GM23338 (cell line): ENCODE measurements at places on chromosomes 4 and X. TPM values are rescaled to one million over a fixed set of nuclear protein-coding genes. Genes with fewer than 3 reads are reported as not detected.

DNA sequence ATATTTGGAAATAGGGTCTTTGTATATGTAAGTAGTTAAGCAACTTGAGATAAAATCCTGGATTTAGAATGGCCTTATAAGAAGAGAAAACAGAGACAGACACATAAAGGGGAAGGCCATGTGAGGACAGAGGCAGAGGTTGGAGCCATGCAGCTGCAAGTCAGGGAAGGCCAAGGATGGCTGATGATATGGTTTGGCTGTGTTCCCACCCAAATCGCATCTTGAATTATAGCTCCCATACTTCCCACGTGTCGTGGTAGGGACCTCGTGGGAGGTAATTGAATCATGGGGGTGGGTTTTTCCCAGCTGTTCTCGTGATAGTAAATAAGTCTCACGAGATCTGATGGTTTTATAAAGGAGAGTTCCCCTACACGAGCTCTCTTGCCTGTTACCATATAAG is 76.3 kb downstream of the STK32B start:
- H3K27ac ChIP-seq, result no peak overlapping the region
- no peaks in the 10 kb centered on the region for H3K4me1 ChIP-seq
- no peak for DNase-seq
- no peak overlapping the region for H3K4me3 ChIP-seq

- DNase-seq, result no peak
- H3K4me3 ChIP-seq, result no peak overlapping the region
- no peaks in the 10 kb centered on the region for H3K27me3 ChIP-seq
- H3K36me3 ChIP-seq, result no peaks in the 10 kb centered on the region
- no peak overlapping the region for H3K27ac ChIP-seq
- H3K4me1 ChIP-seq, result no peaks in the 10 kb centered on the region
These were observed 42.1 kb upstream of the HOPX start for GRCh38 chr4:56723201-56723605.

DNA sequence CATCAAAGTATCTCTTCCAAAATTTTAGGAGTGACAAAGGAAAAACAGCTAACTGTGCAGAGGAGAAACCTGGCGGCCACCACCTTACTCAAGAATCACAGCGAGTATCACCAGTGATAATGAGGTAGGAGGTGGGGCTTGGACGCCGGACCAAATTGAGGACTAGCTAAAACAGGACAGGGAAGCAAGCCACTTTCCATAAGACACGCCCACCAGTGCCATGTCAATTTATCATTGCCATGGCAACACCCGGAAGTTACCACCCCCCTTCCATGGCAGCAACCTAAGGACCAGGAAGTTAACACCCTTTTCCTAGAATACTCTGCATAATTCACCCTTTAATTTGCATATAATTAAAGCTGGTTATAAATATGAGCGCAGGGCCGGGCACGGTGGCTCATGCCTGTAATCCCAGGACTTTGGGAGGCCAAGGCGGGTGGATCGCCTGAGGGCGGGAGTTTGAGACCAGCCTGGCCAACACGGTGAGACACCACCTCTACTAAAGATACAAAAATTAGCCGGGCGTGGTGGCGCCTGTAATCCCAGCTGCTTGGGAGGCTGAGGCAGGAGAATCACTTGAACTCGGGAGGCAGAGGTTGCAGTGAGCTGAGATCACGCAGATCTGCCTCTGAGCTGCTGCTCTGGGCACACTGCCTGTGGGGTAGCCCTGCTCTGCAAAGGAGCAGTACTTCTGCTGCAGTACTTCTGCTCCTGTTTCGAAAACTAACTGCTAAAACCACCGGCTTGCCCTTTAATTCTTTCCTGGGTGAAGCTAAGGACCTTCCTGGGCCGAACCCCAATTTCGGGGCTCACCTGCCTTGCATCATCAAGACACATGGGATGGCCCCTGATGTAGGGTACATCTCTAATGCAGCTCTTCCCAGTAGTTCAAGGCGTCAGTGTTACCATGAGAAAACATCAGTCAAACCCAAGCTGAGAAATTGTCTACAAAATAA is 116.7 kb downstream of the HMX1 start:
- no peak overlapping the region for H3K27ac ChIP-seq
- no peaks in the 10 kb centered on the region for H3K4me1 ChIP-seq
- no peaks in the 10 kb centered on the region for H3K36me3 ChIP-seq
- DNase-seq, result no peak
- H3K4me3 ChIP-seq, result no peak overlapping the region
- H3K27me3 ChIP-seq, result no peaks in the 10 kb centered on the region

Gene VSIG1
- 1.2 and 1.7 TPM in 2 replicates for total RNA-seq

Gene ADH1A
- not detected in 2 replicates for total RNA-seq
